ENCODE measurements at places on chromosomes 6 and 20.

GRCh38 chr6:47595785-47596184 is 102.6 kb upstream of the ADGRF4 start:
- DNase-seq, result no peak

DNA sequence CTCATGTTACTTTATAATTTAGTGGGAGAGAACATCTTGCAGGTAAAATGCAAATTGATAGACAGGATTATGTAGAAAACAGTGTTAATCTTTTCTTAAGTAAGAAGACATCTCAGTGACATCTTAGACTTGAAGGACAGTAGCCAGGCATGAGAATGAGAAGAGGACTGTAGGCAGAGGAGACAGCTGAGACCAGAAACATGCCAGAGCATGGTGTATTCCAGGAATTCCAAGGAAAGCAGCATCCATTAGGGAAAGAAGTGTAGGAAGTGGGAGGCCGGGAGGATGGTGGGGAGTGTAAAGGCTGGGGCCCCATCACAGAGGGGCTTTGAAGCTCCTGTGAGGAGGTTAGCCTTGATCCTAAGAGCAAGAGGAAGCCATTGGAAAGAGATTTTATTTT is 225.6 kb downstream of the ARID1B start:
- no peak for DNase-seq

- no peak for DNase-seq
Measured at GRCh38 chr6:42459888-42460287, 8.2 kb upstream of the TRERF1 start.

- DNase-seq, result no peak
Measured at GRCh38 chr6:23584134-23584763, 541.8 kb upstream of the NRSN1 start.

GRCh38 chr20:29296256-29297230 is 1960.9 kb upstream of the DEFB115 start:
- DNase-seq, result no peak

GRCh38 chr20:34538671-34539123 is 19.8 kb upstream of the MAP1LC3A start:
- DNase-seq, result peak; percentile 32

GRCh38 chr20:39954621-39955020 is 734.4 kb downstream of the MAFB start:
- no peak for DNase-seq
